ENCODE measurements at places on chromosomes 3 and 15. TPM values are rescaled to one million over a fixed set of nuclear protein-coding genes. Genes with fewer than 3 reads are reported as not detected.

GRCh38 chr3:128577711-128578110 is 72.9 kb downstream of the RPN1 start:
- no peak for DNase-seq

Gene RETNLB
- total RNA-seq, result not detected

DNA sequence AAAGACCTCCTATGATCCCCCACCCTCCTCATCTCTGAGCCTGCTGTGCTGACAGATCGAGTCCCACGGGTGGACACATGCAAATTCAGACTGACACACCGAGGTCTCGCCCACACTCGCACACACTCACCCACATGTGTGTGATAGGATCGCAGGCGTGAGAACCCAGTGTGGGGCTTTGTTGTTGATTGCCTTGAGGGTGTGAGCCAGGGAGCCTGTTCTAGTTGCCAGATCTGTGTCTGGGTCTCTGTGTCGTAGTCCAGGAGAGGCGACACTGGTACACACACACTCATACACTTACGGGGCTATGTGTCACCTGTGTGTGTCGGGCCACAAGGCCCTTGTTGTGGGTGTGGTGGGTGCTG is 2.0 kb downstream of the EPHB3 start:
- no peak for DNase-seq

Gene KNL1
- 1.3 TPM for total RNA-seq

Measured in fibroblast of the aortic adventitia (primary cell).